ENCODE measurements at places on chromosomes 13 and 19.

DNA sequence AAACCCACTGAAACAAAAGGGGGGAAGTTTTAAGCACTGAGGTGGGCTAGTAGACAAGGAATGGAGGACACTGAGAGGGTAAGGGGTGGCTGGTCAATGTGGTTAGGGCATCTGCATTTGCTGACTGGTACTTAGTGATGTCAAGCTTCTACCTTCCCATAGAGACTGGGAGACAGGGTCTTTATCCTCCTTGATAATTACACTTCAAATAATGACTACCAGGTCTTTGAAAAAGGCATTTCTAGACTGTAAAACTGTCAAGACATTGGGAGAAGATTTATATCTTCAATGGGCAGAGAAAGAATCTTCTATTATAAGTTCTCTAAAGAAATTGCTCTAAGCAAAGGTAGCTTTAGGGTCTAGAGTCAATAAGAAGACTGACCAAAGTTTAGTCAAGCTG lies 1490.8 kb upstream of the PCDH20 start:
- no peak for DNase-seq

DNA sequence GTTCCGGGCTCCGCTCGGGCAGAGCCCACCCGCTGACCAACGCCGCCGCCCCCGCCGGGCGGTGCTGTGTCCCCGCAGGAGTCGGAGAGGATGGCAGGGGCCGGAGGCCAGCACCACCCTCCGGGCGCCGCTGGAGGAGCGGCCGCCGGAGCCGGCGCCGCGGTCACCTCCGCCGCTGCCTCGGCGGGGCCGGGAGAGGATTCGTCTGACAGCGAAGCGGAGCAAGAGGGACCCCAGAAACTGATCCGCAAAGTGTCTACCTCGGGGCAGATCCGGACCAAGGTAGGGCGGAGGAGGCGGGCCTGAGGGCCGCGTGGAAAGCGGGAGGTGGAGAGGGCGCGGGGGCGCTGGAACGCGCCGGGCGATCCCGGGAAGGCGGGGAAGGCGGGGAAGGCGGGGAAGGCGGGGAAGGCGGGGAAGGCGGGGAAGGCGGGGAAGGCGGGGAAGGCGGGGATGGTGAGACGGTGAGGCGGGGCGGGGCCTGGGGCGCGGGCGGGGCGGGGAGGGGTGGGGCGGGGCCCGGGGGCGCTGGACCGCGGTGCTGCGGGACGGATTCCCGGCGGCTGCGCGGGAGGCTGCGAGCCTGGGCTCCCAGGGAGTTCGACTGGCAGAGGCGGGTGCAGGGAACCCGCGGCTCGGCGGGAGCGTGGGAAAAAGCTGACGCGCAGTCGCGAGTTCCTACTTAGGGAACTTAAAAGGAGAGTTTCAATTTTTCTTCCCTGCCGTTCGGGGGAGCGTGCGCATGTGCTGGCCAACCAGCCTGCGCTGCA lies 421 bp downstream of the DGKH start:
- DNase-seq: peak; percentile 46

DNA sequence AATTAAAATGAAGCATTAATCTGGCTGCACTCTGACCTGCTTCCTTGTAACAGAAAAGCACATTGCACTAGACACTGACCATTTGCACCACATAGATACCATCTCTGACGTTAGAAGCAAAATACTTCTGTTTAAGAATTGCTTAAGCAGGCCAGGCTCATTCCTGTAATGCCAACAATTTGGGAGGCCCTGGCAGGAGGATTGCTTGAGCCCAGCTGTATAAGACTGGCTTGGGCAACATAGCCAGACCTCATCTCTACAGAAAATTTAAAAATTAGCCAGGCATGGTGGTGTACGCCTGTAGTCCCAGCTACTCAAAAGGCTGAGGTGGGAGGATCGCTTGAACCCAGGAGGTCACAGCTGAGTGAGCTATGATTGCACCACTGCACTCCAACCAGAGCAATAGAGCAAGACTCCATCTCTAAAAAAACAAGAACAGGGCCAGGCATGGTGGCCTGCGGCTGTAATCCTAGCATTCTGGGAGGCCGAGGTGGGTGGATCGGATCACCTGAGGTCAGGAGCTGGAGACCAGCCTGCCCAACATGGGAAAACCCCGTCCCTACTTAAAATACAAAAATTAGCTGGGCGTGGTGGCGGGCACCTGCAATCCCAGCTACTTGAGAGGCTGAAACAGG lies 7.0 kb upstream of the TLE6 start:
- no peak for DNase-seq

DNA sequence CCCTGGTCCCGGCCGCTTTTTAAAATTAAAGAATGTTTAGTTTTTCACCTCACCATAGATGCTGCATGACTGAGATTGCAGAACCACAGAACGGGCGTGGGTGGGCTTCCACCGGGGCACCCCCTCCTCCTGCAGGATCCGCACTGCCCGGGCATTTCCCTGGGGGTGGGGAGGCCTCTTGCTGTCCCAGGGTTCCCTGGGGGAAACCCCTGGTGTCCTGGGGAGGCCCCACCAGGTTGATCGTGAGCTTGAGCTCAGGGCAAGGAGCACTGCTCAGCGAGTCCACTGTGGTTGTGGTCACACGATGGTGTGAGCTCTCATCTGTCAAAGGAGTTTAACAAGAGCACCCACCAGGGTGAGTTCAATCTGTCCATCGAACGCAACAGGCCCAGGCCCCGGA lies 11.4 kb upstream of the TCF3 start:
- DNase-seq: no peak

DNA sequence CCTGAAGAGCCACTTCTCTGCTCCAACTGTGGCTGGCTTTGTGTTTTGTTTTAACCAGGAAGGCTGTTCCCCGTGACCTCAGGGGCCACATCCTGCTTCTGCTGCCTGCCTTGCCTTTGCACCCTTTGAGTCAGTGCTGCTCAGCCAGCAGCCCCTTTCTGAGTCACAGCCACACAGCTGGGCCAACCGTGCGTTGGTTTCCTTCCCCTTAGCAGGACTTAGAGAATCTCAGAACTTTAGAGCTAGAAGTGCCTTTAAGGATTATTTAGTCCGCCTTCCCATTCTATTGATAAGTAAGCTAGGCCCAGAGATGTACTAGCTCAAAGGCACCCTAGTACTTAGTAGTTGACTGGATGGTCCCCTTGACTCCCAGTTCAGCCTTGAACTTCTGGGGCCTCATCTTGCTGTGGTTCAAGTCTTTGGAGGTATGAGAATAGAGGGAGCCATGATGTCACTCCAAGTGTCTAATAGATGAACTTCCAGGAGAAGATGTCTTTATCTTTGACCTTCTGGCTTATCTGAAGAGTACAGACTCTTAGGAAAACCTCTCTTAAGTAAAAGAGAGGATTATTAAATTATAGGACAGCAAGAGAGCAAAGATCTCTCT lies 8.0 kb downstream of the RGCC start:
- DNase-seq: peak; percentile 94

DNA sequence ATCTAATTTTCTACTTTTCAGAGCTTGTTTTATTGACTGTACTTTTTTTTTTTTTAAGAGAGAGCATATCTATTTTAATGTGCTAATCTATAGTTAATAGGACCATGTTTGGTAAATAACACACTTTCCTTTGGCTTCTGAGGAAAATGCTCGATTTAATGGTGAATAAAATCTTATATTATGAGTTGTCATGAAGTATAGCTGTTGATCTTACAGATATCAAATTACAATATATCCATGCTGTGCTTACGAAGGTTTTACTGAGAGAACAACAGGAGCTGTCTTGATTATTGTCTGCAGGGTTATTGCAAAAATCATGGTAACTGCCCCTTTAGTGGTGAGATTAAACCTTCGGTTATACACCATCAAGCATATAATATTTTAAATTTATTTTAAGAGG lies 29.6 kb downstream of the URI1 start:
- DNase-seq: no peak

GRCh38 chr19:38617764-38618589 lies at the start of gene MAP4K1:
MAP4K1 (minus strand) TSS chr19:38617953; CDS start chr19:38617895, 58 bp downstream.
- peak; percentile 67 for DNase-seq

DNA sequence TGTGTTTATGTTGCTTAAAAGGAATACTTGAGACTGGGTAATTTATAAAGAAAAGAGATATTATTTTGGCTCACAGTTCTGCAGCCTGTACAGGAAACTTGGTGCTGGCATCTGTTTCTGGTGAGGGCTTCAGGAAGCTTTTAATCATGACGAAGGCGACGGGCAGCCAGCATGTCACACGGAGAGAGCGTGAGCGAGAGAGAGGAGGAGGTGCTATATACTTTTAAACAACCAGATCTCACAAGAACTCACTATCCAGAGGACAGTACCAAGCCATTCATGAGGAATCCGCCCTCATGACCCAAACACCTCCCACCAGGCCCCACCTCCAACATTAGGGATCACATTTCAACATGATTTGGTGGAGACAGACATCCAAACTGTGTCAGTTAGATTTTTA lies 163.4 kb upstream of the TSC22D1 start:
- no peak for DNase-seq

GRCh38 chr13:113423520-113424163 lies 29.6 kb downstream of the ADPRHL1 start:
- no peak for DNase-seq

- peak; percentile 5 for DNase-seq
Measured at GRCh38 chr19:2315818-2316353, 7.9 kb upstream of the LINGO3 start.

GRCh38 chr13:101757446-101758039 lies 305.1 kb downstream of the ITGBL1 start:
- peak; percentile 40 for DNase-seq

GRCh38 chr19:4057931-4058692 lies 8.6 kb downstream of the ZBTB7A start:
- peak; percentile 60 for DNase-seq
